ENCODE measurements at places on chromosomes 4 and X.
A peak's percentile ranks its signal among the peaks of the same experiment; 100 is the strongest.

DNA sequence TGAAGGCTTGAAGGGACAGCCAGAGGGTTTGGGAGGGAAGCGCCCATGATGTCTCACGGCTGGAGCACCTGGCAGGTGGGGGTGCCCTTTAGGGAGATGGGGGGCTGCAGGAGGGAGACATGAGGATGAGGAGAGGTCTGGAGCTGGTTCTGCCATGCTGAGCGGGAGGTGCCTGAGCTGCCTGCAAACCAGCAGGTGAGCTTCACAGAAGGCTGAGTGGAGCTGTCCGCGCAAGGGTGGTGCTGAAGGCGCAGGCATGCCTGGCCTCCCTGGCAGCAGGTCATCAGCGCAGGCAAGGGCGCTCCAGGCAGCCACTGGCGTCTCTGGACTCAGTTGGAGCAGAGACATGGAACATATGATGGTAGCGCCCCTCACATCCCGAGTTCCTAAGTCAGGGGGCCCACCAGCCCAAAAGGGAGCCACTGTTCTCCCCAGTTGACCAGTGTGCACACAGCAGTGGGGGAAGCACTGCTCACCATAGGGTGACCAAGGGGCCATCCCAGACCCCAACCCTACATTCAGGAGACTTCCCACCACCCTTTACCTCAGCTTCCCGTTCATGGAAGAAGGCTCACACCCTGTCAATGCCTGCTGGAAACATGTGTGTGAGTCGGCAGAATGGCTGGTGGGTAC, 25.8 kb downstream of the ADRA2C start:
- DNase-seq: peak; percentile 66

GRCh38 chr4:152943672-152944071, 7.5 kb downstream of the FHDC1 start:
- DNase-seq: peak; percentile 73

GRCh38 chr4:165464813-165465381, 86.1 kb downstream of the CPE start:
- DNase-seq: no peak

DNA sequence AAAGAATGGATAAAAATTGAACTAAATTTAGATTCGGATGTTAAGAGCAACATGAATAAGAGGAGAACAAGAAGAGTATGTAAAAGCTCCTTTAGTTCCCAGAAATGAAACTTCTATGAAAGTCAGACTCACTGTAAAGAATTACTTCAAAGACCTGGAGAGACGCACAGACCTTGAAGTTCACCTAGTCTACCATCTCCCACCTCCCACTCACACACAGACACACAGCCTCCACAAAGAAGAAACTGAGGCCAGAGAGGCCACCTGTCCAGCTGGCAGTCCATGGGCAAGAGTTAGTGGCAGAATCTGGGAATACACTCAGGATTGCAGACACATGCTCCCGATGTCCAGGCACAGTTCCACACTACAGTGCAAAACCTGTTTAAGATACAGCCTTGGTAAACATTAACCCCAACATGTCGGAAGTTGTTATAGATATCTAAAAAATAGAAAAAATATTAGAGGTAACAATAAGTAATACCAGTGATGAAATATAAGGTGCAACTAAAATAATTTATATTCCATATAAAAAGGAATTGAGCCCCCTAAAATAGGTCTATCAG, 288.8 kb downstream of the INPP4B start:
- no peak for DNase-seq

DNA sequence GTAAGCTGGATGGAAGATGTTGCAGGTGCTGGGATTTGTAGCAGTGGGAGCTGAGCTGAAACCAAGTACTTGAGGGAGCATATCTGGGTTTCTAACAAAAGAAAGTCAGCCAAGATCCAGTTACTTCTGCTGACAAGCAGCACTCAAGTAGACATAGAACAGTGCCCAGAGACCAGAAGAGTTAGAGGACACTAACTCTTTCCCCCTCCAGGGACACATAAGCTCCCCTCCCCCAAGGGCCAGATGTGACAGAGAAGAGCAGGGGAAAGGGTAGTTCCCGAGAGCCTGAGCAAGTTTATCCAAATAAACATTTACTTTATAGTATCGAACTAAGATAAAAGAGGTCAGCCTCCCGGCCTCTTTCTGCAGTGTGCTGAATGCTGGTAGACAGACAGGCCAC, 12.2 kb downstream of the TRPC3 start:
- DNase-seq: no peak

DNA sequence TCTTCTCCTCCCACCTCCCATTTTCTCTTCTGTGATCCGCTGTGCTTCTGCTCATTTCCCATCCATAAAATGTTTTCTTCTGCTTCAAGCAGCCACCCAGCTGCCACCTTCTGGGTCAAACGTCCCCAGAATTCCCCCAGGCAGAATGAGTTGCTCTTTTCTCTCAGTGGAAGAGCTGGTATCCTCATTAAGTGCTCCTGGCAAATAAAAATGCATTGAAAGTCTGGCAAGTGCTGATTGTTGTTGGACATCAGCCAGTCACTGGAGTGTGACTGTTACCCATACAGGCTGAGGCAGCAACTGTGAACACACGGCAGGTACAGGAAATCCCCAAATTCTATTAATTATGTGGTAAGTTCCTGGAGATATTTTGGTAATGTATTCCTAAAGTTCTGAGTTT, 52.6 kb downstream of the LIMCH1 start:
- no peak for DNase-seq

Measured in right hindlimb (tissue), 1 donor.